ENCODE measurements at places on chromosomes 4 and X. TPM values are rescaled to one million over a fixed set of nuclear protein-coding genes. Genes with fewer than 3 reads are reported as not detected.

ZNF711 gene
- total RNA-seq, result 0.10 TPM

DNA sequence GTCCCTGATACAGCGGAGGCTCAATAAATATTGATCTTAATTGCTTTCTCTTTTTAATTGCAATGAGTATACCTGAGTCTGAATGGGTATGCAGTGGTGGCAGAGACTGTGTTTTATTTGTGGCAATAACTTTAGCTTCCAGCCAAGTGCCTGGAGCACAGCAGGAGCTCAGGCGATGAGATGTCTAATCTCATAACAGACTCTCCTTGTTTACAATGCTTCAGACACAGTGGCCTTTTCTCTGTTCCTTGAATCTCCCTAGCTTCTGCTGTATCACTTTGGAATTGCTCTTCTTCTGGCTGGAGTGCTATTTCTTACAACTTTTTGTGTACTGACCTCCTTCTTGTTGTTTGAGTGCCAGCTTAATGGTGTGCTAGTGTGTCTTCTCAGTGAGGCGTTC lies 91.5 kb upstream of the UNC5C start:
- no peaks in the 10 kb centered on the region for H3K27me3 ChIP-seq
- no peak for DNase-seq
- H3K4me3 ChIP-seq, result no peak overlapping the region
- H3K4me1 ChIP-seq, result peaks cover 3% of the 10 kb centered on the region

- H3K4me1 ChIP-seq, result peaks cover 17% of the 10 kb centered on the region
Observed at GRCh38 chrX:153592966-153593688, 5.8 kb downstream of the CCNQ start.

GRCh38 chrX:147917700-147918695 lies 6.3 kb downstream of the FMR1 start:
- H3K27me3 ChIP-seq, result no peaks in the 10 kb centered on the region
- H3K4me3 ChIP-seq, result peak overlapping the region; percentile 43
- H3K4me1 ChIP-seq, result peaks cover 45% of the 10 kb centered on the region
- peak; percentile 39 for DNase-seq
- H3K27ac ChIP-seq, result peak overlapping the region; percentile 71
- H3K36me3 ChIP-seq, result peaks cover 7% of the 10 kb centered on the region

- H3K4me3 ChIP-seq, result peak overlapping the region; percentile 56
- peak overlapping the region; percentile 83 for H3K27ac ChIP-seq
- H3K36me3 ChIP-seq, result peaks cover 5% of the 10 kb centered on the region
- peak; percentile 49 for DNase-seq
Observed at GRCh38 chrX:13090339-13091110, 46.1 kb upstream of the FAM9C start.
